SK-N-MC (cell line): ENCODE measurements at places on chromosomes 12 and 14.
A peak's percentile ranks its signal among the peaks of the same experiment; 100 is the strongest.

GRCh38 chr12:27966870-27967269, 5.7 kb downstream of the PTHLH start:
- no peak for DNase-seq

DNA sequence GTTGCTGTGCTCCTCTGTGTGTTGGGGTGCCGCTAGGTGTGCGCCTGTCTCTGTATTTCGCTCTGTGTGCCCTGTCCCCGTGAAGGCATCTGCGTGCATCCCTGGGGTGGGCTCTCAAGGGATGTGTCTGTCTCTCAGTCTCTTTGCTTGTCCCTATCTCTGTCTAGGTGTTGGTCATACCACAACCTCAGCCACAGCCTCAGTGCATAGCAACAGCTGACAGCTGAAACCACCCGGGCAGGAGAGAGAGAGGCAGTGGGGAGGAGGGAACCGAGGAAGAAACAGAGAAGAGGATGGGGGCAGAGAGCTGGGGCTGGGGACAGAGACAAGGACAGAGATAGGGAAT, 953 bp upstream of the NXPH4 start:
- no peak for DNase-seq

DNA sequence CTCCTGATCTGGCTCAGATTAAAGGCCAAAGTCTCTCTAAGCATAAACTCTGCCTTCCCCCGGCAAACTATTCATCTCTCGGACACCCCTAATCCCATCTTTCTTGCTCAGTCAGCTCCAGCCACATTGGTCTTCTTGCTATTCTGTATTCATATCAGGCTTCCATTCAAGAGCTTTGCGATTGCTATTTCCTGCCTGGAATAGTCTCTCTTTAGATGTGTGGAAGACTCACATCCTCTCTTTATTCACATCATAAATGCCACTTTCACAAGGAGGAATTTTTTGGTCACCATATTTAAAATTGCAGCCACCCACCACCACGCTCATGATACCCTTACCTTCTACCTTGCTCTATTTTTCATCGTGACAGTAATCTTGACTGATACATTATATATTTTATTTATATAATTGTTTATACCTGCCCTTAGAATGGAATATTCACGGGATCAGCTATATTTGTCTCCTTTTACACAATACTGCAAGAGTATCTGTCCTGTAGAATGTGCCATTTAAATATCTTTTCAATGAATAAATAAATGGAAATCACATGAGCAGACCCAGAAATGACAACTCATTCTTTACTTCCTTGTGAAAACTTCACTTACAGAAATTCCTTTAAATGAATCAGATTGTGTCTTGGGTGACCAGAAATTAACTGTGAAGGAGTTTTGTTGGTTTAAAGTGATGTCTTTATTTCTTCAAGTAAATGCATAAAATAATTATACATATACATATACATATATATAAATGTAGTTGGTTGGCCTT, 780.6 kb upstream of the FLRT2 start:
- DNase-seq: no peak

DNA sequence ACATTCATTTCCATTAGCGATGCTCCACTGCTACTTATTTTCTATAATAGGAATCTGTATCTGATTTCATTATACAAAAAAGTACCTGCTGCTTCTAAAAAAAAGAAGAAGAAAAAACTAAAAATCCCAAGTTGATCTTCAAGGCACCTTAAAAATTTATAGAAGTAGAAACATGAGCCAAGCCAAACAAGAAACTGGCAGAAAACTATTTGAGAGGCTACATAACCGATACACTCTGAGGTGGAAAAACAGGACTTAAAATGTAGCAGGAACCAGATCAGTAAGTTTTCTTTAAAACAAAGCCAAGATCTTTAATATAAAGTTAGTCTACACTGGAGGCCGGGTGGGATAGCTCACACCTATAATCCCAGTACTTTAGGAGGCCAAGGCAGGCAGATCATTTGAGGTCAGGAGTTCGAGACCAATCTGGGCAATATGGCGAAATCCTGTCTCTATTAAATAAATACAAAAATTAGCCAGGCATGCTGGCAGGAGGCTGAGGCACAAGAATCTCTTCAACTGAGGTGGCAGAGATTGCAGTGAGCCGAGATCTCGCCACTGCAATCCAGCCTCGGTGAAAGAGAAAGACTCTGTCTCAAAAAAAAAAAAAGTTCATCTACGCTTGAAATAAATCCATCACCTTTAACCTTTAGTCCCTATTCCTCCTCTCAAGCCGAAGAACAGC, 278.6 kb downstream of the MED13L start:
- DNase-seq: no peak

DNA sequence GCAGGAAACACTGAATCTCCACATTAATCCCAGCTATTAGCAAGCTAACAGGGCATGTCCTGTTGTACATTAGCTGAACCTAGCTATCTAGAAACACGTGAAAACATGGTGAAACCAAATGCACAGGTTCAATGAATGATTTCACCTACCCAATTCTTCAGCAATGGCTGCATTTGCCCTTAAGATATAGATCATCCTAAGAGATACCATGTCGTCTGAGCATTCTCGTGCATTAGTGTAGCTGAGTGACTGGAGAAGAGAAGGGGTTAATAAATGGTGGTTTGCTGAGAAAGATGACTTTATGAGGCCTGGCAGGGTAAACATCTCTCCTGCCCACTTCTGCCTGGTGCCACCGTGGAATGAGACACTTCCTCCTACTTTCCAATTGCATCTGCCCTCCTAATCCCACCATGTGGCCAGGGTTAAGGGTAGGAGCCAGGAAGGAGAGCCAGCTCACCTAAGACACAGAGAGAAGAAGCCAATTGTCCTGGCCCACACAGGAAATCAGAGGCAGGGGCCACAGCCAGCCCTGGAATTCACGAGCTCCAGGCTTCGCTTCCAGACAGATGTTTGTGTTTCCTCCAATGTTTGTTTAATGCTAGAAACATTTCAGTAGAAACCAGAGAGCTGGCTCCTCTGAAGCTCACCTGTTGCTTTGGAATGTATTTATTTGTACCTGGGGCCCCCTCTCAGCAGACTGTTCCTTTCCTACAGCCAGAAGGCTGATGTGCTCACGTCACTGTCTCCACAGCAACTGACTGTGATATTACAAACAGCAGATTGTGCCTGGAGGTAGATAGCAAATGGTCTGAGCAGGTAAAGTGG, 126.0 kb upstream of the PARP11 start:
- no peak for DNase-seq

- peak; percentile 35 for DNase-seq
Measured at GRCh38 chr12:14995583-14996425, 23.0 kb downstream of the PDE6H start.

DNA sequence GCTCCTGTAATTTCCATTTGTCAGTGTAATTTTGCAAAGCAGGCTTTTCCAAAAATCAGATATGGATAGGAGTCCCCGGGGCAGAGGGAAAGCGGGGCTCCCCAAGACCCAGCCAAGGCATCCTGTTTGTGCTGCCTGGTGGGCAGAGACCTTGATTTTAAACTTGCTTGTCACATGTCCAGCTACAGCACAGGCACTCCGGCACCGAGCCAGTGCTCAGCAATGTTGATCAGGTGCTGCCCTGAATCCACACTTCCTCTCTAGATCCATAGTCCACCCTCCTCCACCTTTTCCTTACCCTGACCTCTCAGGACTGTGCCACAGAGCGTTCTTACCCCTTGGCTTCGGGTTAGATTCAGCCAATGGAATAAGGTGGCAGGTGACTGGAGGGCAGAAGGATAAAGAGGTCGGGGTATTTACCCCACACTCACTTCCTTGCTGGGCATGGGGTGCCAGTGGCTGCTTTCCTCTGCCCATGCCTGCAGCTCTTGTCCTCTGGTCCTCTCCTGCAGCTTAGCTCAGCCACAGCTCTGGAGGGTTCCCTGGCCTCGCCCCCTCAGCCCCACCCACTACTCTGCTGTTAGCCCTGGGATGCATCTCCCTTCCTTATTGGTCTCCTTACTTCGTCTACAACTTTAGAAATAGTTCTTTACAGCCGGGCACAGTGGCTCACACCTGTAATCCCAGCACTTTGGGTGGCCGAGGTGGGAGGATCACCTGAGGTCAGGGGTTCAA, 80.1 kb downstream of the IRF2BPL start:
- no peak for DNase-seq

DNA sequence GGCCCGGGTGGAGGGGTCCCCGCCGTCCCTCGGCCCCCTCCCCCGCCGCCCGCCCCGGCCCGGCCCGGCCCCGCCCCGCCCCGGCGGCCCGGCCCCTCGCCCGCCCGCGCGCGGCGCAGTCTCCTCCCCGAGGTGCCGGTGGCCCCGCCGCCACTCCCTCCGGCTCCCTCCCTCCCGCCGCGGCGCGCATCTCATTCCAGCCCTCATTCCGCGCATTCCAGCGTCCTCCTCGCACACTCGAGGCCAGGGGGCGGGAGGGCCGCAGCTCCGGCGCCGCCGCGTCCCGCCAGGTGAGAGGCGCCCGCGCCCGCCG, at the start of gene TEAD4:
TSS of gene TEAD4 (plus strand) at position 206 of the 313 bp plus-strand sequence.
- no peak for DNase-seq

GRCh38 chr12:46777587-46777986, 48.2 kb downstream of the SLC38A4 start:
- DNase-seq: no peak

- no peak for DNase-seq
Measured at GRCh38 chr14:51648296-51648695, 3.4 kb upstream of the FRMD6 start.

- DNase-seq: no peak
Measured at GRCh38 chr12:105819549-105819948, 319.2 kb downstream of the NUAK1 start.

DNA sequence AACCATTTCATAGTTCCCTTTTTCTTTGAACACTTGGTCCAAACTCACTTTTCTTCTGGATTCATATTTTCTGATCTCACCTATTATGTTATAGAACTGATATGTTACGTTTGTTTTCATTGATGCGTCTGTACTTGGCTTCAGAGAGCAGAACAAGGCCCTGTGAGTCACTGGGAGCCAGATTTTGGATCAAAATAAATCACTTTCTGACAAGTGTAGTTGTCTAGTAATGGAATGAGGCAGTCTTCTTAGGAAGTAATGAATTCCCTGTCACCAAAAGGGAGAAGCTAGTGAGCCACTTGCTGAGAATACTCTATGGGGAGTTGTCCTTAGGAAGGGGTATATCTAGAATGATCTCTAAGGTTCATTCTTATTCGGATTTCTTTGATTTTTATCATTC, 10.2 kb downstream of the BICD1 start:
- no peak for DNase-seq

DNA sequence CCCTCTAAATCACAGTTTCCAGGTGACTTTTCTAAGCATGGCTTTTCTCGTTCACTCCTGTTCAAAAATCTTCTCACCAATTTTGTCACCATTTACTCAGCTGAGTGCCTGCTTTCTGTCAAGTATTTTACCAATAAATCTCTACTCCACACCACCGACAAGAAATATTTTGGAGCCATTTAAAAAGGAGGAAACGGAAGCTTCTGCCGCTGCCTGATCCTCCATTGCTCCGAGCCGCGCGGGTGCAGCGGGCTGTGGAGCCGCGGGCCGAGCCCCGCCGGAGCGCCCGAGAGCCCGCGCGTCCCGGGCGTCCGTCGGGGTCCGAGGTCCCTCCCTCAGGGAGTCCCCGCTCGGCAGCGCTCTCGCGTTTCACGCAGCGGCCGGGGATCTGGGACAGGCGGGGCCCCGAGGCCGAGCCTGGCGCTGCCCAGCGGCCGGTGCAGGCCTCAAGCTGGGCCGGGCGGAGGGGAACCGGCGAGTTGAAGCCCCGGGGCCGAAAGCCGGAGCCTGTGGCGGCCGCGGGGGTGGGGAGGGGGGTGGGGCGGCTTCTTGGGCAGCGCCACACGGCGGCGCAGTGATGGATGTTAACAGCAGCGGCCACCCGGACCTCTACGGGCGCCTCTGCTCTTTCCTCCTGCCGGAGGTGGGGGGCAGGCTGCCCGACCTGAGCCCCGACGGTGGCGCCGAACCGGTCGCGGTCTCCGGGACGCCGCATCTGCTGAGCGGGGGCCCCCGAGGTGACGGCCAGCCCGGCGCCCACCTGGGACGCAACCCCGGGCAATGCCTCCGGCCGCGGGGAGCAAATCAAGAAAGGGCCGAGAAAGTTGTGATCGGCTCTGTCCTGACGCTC, 1.1 kb upstream of the HEBP1 start:
- DNase-seq: no peak

GRCh38 chr14:71361336-71361735, 454.1 kb downstream of the PCNX1 start:
- DNase-seq: no peak

- no peak for DNase-seq
Measured at GRCh38 chr12:128830505-128830893, 6.7 kb upstream of the SLC15A4 start.

- DNase-seq: no peak
Measured at GRCh38 chr12:48826209-48826855, 8.0 kb downstream of the CACNB3 start.

DNA sequence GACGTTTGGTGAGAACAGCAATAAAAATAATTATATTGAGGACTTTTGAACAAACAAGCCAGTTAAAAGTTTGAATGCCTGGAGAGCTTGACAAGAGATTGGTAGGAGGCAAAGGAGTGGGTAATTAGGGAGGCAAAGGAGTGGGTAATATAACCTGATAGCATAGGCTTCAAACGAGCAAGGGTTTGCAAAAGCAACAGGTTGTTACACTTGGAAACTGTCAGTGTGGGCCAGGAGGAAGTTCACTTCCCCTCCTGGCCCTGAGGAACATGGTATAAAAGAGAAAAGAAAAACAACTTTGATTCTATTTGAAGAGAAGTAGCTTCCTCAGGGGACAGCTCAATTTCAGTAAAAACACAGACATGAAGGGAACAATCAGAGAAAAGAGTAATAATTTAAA, 121.7 kb downstream of the CCER1 start:
- DNase-seq: no peak

- DNase-seq: no peak
Measured at GRCh38 chr12:84841591-84841990, 71.0 kb downstream of the SLC6A15 start.

GRCh38 chr12:112496496-112496895, 77.7 kb downstream of the PTPN11 start:
- no peak for DNase-seq

- no peak for DNase-seq
Measured at GRCh38 chr14:105187116-105187515, 6.0 kb upstream of the NUDT14 start.

DNA sequence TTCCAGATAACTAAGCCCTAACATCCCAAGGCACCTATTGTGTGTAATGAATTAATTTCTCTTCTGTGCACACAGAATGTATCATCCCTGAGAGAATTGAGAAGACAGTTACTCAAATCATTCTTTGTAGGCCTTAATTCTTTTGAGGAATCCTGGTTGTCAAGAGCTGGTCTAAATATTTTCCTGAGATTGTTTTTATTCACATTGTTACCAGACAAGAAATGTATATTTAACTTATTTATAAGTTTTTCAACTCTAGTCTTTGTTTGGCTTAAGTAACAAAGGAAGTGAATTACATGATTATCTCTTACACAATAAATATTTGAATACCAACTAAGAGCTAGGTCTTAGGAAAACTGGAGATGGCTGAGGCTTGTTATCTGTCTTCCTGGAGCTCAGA, 169.4 kb downstream of the DACT1 start:
- DNase-seq: no peak

DNA sequence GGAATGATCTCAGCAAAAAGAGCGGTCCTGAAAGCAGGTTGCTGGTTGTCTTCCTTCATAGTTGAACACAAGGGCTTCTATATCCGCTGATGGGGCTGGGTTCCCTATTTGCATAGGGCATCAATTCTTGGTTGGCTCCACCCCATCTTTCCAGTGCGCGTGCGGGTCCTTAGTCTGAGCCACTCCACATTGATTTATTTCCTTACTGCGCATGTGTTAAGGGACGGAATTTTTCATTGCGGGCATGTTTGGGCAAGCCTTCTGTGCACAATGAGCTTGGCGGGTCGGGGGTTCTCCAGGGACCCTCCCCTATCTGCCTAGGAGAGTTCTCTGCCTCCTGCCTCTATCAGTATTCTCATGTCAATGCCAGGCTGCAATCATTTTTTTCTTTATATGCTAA, 21.2 kb upstream of the DLGAP5 start:
- no peak for DNase-seq
